Mesendoderm (in vitro differentiated cells): ENCODE measurements at places on chromosomes 1 and 21.

GRCh38 chr1:178869119-178869697 is 1.7 kb downstream of the ANGPTL1 start:
- DNase-seq, result peak; percentile 38

GRCh38 chr1:45762291-45762690 is 11.8 kb upstream of the IPP start:
- no peak for DNase-seq

- DNase-seq, result no peak
Observed at GRCh38 chr21:28066076-28066475, 926.6 kb downstream of the LTN1 start.

GRCh38 chr1:160151303-160151702 is at the start of gene ATP1A4:
ATP1A4 (plus strand) TSS chr1:160151603; CDS start chr1:160152041, 438 bp downstream.
- DNase-seq, result no peak

- DNase-seq, result no peak
Observed at GRCh38 chr1:16967095-16967575, 13.3 kb downstream of the MFAP2 start.

- peak; percentile 79 for DNase-seq
Observed at GRCh38 chr1:153677718-153678518, 570 bp upstream of the NPR1 start.

DNA sequence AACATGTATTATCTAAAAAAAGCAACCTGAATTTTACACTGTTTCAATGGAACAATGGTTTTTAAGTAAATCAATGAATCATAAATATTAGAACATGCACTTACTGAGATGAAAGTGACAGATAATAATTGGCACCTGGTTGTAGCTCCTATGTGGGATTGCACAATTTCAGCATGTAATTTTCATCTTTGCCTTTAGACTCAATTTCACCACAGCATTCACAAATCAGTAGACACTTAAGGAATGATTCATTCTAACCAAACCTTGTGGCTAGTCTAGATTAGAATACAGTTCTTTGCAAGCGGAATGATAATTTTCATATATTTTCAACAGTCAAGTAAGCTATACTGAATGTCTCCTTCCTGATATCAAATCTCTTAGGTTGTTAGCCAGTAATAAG is 853.4 kb downstream of the KCNT2 start:
- DNase-seq, result no peak

DNA sequence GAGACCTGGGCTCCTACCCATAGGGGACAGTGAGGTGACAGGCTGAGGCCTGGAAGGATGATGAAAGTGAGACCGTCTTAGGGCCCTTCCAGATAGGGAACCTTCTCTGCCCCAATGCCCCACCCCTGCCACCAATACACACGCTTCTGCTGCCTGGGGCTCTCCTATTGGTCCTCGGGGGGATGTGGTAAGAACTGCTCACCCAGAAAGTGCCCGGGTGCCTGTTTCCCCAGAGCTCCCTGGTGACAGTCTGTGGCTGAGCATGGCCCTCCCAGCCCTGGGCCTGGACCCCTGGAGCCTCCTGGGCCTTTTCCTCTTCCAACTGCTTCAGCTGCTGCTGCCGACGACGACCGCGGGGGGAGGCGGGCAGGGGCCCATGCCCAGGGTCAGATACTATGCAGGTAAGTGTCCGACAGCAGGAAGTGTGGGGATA is 948 bp downstream of the SEMA4A start:
- DNase-seq, result no peak

- DNase-seq, result no peak
Observed at GRCh38 chr1:76136894-76137293, 62.3 kb downstream of the ST6GALNAC3 start.

GRCh38 chr1:168656485-168656884 is 72.5 kb downstream of the DPT start:
- no peak for DNase-seq

DNA sequence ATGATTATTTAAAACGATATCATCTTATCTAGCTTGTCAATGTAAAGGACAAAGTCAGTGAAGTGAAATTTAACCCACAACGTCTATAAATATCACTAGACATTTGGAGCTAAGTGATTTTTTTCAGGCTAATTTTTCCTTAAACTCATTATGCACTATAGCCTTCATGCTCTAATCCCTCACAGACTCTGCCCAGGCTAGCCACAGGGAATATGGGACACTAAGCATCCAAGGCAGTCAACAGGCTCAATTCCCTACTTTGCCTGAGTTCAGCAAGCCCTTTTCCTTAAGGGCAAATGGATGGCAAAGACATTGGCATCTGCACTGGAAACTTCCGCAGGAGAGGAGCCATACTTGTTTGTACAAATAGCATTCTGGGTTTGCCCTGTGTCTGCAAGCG is 577.0 kb downstream of the LMO4 start:
- DNase-seq, result no peak

DNA sequence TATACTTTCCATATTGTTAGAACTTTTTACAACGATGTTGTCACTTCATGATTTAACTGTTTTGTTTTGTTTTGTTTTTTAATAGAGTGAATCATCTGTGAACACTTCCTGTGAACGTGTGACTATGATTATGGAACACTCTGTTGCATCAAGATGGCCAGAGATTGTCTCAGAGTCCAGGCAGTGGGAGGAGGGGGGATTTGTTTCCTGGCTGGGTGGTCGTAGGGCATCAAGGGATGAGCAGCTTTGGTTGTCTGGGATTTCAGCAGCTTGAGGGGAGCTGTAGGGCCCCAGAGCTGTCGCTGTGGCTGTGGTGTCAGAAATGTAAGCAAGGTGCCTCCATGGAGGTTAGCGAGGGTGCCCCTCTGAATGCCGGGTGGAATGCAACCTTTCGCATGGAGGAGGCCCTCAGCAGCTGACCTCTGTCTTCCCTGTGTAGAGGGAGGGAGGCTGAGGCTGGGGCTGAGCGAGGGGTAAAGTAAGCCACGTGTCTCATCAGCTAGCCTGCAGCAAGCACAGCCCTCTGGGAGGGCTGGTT is 21.4 kb downstream of the NEK2 start:
- DNase-seq, result no peak

DNA sequence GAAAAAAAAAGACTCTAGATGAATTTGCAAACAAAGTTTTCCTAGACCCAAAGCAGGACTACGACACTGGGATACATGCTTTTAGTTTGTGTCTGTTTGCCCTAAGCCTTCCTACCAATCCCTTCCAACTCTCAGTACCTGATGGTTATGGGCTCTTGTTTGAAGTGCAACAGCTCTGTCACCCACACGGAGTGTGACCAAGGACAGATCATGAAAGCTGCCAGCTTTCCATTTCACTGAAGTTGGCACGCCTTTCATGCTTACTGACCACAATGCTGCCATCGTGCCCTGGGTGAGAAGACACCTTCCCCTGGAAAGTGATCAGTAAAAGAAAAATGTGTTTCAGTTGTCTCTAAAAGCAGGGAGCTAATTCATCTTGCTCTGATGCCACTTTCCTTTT is 312.5 kb upstream of the PTBP2 start:
- no peak for DNase-seq

DNA sequence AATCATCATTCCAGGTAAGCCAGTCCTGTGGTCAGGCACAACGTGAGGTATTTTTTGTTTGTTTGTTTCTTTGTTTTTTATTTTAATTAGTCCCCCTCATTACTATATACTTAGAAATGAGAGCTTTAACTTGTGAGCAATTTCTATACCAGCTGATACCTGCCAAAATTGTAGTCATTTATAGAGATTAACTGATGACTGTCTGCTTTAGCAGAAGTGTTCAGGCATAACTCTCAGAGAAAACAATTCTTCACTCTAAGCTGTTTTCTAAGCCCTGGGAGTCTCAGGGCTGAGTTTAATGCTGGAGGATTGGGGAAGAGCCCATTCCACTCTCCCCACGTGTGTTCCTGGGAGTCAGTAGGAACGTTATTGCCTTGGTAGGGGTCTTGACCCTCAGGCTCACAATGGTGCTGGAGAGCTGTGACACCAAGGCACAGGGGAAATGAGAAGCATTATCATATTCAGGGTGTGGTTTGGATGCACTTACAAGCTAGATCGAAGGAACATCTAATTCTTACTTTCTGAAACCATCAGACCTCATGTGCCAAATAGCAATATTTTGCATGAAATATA is 168.2 kb downstream of the CLIC6 start:
- no peak for DNase-seq

DNA sequence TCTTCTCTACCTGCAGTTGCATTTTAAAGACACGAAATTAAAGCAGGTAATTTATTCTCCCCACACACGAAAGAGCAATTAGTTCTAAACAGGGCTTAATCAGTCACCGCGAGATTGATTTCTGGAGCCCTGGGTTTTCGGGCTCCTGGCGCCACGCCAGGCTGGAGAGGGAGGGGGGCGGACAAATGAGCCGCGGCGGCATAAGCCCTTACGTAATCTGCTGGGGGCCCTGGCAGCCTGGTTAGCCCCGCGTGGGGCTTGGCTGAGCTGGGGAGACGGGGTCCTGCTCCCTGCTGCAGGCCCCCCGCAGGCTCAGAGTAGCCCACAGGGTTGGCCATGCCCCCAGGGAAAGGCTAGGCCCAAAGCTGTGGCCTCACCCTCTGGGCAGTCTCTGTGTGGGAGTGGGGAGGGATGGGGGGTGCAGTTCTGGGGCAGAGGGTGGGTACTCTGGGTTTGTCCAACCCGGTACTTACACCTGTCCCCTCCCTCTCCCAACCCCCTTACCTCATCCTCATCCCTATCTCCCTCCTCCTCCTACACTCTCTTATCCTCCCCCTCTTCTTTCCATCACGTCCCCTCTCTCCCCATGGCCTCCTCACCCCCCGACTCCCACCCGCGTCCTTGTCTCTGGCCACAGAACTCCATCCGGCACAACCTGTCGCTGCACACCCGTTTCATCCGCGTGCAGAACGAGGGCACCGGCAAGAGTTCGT is 19.9 kb downstream of the FOXO6 start:
- no peak for DNase-seq

- no peak for DNase-seq
Observed at GRCh38 chr1:245693116-245693793, 538.5 kb downstream of the KIF26B start.

DNA sequence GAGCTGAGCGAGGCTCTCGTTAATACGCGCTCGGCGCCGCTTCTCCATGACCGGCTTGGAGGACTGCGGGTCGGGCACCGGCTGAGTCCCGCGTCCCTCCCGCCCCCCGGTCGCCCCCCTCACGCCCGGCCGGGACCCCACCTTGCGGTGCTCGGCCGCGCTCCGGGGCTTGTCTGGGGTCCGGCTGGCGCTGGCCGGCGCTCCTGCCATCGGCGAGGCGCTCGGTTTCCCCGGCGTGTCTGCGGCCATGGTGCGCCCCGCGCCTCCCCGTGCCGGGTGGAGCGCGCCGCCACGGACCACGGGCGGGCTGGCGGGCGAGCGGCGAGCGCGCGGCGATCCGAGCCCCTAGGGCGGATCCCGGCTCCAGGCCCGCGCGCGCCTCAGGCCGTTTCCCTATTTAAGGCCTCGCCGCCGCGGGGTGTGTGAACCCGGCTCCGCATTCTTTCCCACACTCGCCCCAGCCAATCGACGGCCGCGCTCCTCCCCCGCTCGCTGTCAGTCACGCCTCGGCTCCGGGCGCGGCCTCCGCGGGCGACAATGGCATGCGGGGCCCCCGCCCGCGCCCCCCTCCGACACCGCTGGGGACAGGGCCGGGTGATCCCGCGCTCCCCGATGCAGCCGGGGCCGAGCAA is at the start of gene HES4:
Gene HES4 (minus strand): TSS at position 373 of the 632 bp plus-strand sequence. CDS start 124 bp downstream, at position 249.
- peak; percentile 92 for DNase-seq

- DNase-seq, result no peak
Observed at GRCh38 chr1:1921459-1921862, 2.4 kb upstream of the TMEM52 start.

DNA sequence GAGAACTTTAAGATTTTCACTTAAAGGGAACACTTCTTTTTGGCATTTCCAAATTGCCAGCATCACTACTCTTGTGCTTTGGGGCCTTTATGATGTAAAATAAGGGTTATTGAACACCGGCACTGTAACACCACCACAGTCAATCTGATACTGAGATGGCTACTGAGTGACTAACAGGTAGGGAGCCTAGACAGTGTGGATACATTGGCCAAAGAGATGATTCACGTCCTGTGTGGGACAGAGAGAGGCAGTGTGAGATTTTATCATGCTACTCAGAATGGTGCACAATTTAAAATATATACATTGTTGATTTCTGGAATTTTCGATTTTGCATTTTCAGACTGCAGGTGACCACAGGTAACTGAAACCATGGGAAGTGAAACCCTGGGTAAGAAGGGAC is 261.6 kb downstream of the SPATA17 start:
- DNase-seq, result no peak

GRCh38 chr1:4702932-4703331 is 48.5 kb downstream of the AJAP1 start:
- no peak for DNase-seq

DNA sequence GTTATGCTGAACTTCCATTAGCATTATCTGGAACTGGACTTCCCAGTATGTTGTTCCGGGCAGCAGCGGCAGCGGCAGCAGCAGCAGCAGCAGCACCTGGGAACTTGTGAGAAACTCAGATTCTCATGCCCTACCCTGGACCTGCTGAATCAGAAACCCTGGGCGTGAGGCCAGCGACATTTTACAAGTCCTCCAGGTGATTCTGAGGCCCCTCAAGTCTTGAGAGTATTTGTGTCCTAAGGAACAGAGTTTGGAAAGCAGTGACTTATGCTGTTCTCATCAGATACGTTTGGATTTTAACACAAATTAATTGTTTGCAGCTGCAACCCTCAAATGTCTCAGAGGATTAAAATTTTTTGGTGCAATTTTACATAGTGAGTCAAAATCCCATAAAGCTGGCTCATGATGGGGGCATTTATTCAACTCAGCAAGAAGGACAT is 157.2 kb upstream of the KAZN start:
- DNase-seq, result no peak

DNA sequence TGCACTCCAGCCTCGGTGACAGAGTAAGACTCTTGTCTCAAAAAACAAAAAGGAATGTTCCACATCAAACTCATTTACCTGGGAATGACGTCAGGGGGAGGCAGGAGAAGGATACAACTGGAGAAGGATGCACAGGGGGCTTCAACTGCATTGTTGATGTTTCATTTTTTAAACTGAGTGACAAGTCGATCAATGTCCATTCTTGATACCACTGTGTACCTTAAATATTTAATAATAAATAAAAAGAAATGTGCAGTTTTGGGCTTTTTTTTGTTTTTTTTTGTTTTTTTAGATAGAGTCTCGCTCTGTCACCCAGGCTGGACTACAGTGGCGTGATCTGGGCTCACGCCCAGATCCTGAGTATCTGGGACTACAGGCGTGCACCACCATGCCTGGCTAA is 35.8 kb downstream of the PLEKHO1 start:
- no peak for DNase-seq

GRCh38 chr1:163137556-163138265 is 65.0 kb downstream of the RGS5 start:
- peak; percentile 73 for DNase-seq

- no peak for DNase-seq
Observed at GRCh38 chr1:246445503-246445902, 61.6 kb downstream of the SMYD3 start.
